ENCODE measurements at places on chromosomes 11 and 22.
A peak's percentile ranks its signal among the peaks of the same experiment; 100 is the strongest.

DNA sequence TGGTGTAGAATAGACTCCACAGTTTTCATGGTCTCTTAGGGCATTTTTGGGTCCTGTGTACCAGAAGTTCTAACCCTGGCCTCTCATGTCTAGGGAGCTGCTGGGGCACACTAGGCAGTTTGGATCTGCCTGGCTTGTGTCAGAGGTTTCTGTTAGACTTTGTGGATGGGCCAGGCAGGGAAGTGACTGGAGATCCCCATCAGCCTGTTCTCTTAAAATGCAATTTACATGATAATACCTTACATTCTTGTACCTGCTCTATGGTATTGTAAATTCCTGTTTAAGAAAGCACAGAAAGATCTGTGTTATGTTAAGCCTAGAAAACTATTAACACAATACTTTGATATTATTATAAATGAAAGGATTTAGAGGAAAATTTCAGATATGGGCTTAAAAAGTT is 104.0 kb downstream of the ARHGAP42 start:
- H3K4me1 ChIP-seq: peaks cover 5% of the 10 kb centered on the region
- H3K27ac ChIP-seq: peak overlapping the region; percentile 41
- peak overlapping the region; percentile 51 for H3K4me3 ChIP-seq
- H3K27me3 ChIP-seq: no peaks in the 10 kb centered on the region

- no peak overlapping the region for H3K27ac ChIP-seq
- H3K36me3 ChIP-seq: peaks cover 20% of the 10 kb centered on the region
- no peaks in the 10 kb centered on the region for H3K4me1 ChIP-seq
- no peak for DNase-seq
Observed at GRCh38 chr22:29797351-29797750, 30.2 kb downstream of the UQCR10 start.

- peaks cover 24% of the 10 kb centered on the region for H3K27me3 ChIP-seq
- H3K27ac ChIP-seq: no peak overlapping the region
- H3K4me3 ChIP-seq: no peak overlapping the region
Observed at GRCh38 chr22:42716221-42716620, 4.4 kb downstream of the A4GALT start.

GRCh38 chr11:2686360-2687222 is 13.2 kb downstream of the KCNQ1OT1 start:
- no peak overlapping the region for H3K27ac ChIP-seq
- no peaks in the 10 kb centered on the region for H3K36me3 ChIP-seq
- no peak for DNase-seq

- peaks cover 7% of the 10 kb centered on the region for H3K4me1 ChIP-seq
- no peaks in the 10 kb centered on the region for H3K36me3 ChIP-seq
- H3K4me3 ChIP-seq: no peak overlapping the region
- no peak for DNase-seq
- no peak overlapping the region for H3K27ac ChIP-seq
Observed at GRCh38 chr22:29867260-29867659, 15.7 kb upstream of the MTMR3 start.

DNA sequence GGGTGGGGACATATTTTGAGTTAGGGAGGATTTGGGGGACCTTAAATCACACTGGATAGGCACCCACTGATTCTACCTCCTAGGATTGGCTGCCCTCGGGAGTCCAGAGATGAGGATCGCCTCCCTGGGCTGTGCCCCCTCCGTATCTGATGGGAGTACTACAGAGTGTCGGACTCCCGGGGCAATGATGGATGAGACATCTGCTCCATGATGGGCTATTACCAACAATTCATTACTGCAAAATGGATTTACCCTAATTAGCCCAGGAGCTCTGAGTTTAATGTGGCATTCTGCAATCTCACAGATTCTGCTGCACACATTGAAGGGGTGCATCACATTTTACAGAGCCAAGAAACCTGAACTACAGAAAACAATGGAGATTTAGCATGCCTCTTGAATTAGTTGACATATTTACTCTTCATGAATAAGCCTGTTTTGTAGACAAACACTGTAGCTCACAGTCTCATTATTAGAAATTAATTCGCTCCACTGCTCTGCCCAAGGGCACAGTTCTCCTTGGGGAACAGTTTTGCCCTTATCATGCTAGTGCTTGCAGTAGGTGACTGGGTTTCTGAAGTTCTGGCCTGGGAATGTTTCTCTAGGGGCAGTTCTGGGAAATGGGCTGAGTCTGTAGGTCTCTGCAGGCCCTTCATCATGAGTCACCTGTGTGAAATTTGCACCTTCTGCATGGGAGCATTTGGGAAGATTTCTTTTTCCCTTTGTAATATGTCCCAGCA is 217.1 kb upstream of the PLET1 start:
- no peaks in the 10 kb centered on the region for H3K36me3 ChIP-seq
- H3K27me3 ChIP-seq: peaks cover 2% of the 10 kb centered on the region
- no peak for DNase-seq
- no peaks in the 10 kb centered on the region for H3K4me1 ChIP-seq

GRCh38 chr11:124762105-124762623 is at the start of gene ESAM:
Gene ESAM (minus strand): TSS chr11:124762290. CDS start chr11:124762154, 136 bp downstream.
- DNase-seq: peak; percentile 64
- peaks cover 2% of the 10 kb centered on the region for H3K36me3 ChIP-seq
- H3K27me3 ChIP-seq: peaks cover 57% of the 10 kb centered on the region

- no peak overlapping the region for H3K4me3 ChIP-seq
- peaks cover 4% of the 10 kb centered on the region for H3K4me1 ChIP-seq
- DNase-seq: no peak
- H3K27me3 ChIP-seq: no peaks in the 10 kb centered on the region
- H3K27ac ChIP-seq: no peak overlapping the region
- H3K36me3 ChIP-seq: peaks cover 3% of the 10 kb centered on the region
Observed at GRCh38 chr11:116931206-116931953, 94.0 kb upstream of the APOA1 start.

- H3K27ac ChIP-seq: no peak overlapping the region
- DNase-seq: no peak
- H3K36me3 ChIP-seq: peaks cover 3% of the 10 kb centered on the region
- H3K27me3 ChIP-seq: no peaks in the 10 kb centered on the region
- no peak overlapping the region for H3K4me3 ChIP-seq
Observed at GRCh38 chr11:119179983-119180382, 5.3 kb upstream of the NHERF4 start.

- no peaks in the 10 kb centered on the region for H3K36me3 ChIP-seq
- H3K4me1 ChIP-seq: peaks cover 3% of the 10 kb centered on the region
- H3K27ac ChIP-seq: no peak overlapping the region
Observed at GRCh38 chr11:45655012-45655283, 10.5 kb downstream of the CHST1 start.

GRCh38 chr22:42834177-42834949 is 22.7 kb downstream of the ARFGAP3 start:
- no peaks in the 10 kb centered on the region for H3K4me1 ChIP-seq
- DNase-seq: no peak
- no peaks in the 10 kb centered on the region for H3K36me3 ChIP-seq
- no peak overlapping the region for H3K27ac ChIP-seq
- no peak overlapping the region for H3K4me3 ChIP-seq

DNA sequence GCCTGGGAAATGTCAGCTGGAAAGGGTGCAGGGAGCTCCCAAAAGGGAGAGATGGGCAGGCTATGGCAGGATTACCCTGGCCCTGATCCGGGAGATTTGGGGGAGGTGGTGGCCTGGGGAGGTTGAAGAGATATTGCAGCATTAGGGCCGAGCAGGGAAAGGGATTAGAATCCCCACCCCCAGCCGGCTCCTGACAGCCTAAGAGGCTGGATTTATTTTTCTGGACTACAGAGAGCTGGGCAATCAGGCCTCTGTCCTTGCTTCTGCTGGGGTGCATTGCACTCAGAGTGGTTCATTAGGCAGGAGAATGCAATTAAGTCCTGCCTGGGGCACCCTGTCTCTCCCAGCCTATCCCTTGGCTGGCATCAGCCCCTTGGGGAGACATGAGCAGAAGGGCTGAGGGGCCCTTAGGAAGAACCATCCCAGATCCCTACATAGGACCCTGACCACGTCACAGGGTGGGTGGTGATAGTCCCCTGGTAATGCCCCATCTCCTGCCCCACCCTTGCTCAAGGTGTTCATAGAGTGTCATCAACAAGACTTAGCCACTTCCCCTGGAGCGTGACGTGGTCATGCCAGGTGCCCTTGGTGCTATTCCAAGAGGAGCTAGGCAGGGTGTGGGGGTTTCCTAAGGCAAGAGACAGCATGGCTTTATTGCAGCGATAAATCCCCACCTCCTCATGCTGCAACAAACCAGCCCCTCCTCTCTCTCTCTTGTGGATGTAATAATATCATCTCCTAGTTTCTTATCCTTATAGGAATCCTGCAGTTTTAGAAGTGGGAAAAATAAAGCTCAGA is 38.4 kb upstream of the KLHL35 start:
- H3K4me3 ChIP-seq: no peak overlapping the region
- peaks cover 8% of the 10 kb centered on the region for H3K4me1 ChIP-seq
- no peaks in the 10 kb centered on the region for H3K36me3 ChIP-seq

DNA sequence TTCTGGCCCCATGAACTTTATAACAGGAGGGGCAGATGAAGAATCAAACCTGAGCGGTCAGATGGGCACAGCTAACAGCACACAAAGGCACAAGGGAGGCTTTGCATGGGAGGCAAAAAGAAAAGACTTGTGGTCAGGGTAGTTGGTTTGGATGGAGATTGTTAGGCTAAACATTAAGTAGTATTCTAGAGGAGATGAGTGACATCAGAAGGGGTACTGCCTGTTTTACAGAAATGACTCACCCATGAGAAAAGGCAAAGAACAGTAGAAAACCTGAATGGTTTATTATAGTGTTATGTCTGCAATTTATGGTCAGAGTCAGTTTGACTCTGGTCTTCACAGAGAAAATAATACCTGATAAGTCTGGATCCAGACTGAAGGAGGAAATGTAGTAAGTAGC is 129.8 kb upstream of the KIRREL3 start:
- no peaks in the 10 kb centered on the region for H3K36me3 ChIP-seq
- H3K4me1 ChIP-seq: no peaks in the 10 kb centered on the region
- H3K4me3 ChIP-seq: no peak overlapping the region
- H3K27ac ChIP-seq: no peak overlapping the region
- no peak for DNase-seq
- H3K27me3 ChIP-seq: no peaks in the 10 kb centered on the region

DNA sequence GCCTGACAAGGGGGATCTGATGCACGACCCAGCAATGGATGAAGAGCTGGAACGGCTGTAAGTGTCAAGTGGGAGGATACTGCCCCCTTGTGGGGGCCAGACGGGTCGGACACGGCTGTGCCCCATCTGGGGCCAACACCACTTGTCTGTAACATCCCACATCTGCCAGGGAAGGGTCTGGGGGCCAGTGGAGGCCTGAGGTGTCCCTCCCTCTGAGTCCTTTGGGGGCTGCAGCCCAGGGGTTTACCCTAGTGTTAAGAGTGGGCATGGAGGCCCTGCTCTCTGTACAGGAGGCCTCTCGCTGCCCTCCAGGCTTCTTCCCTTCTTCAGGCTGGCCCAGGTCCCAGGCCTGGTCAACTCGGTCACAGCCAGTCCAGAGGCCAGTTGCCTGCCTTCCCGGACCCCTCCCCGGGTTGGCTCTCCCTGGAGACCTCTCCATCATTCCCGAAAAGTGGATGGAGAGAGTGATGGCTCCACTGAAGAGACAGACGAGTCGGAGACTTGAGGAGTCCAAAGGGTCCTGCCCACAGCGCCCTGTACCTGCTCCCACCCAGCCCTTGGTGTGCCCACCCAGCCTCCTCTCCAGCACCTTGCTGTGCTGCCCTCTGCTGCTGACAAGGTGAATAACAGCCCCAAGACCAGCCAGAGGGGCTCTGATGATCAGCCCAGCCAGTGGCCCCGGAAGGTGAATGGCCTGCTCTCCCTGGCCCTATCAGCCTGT is 15.4 kb downstream of the ARFGAP2 start:
- no peak overlapping the region for H3K27ac ChIP-seq
- H3K36me3 ChIP-seq: peaks cover 14% of the 10 kb centered on the region
- peak; percentile 90 for DNase-seq
- no peaks in the 10 kb centered on the region for H3K27me3 ChIP-seq

DNA sequence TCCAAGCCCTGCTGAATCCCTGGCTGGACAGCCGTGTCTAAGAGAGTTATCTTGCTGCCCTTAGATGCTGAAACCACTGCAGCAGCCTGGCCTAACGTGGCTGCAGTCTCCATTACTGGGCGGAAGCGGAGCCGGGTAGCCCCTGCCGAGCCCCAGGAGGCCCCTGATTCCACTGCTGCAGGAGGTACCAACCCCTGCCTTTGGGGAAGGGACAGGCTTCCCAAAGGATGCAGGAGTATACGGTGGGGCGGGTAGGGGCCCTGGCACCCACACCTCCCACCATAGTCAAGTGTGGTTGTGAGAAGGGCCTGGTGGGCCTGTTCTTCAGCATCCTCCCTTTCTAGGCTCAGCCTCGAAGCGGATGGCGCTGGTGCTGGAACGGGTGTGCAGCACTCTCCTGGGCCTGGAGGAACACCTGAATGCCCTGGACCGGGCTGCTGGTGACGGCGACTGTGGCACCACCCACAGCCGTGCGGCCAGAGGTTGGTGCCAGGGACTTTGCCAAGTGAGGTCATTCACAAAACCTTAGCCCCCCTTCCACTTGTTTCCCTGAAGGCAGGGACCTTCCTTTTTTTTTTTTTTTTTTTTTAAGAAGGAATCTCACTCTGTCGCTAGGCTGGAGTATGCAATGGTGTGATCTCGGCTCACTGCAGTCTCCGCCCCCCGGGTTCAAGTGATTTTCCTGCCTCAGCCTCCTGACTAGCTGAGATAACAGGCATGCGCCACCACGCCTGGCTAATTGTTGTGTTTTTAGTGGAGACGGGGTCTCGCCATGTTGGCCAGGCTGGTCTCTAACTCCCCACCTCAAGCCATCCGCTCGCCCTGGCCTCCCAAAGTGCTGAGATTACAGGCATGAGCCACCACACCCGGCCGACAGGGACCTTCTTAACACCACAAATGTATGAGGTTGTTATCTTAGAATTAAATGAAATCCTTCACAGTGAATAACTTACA is 11.0 kb downstream of the TKFC start:
- no peaks in the 10 kb centered on the region for H3K27me3 ChIP-seq
- 0 out of 2 replicates have a peak, but pooled peaks cover 2% of the 10 kb centered on the region for H3K36me3 ChIP-seq
- H3K27ac ChIP-seq: no peak overlapping the region
- no peaks in the 10 kb centered on the region for H3K4me1 ChIP-seq

DNA sequence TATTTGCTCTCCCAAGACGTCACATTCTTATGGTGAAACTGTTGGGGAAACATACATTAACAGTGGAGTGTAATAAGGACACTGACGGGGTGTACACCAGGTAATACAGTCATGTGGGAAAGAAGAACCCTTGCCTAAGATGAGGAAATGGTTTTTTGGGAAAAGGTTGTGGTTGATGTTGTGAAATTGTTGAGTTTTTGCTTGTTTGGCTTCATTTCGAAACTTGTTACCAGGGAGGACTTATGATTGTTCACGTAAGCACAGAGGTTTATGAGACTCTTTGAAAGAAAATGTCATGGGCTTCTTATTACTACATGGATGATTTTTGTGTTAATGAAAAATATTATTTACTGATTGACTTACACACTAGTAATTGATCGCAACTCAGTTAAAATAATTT is 16.8 kb downstream of the ANO3 start:
- no peak overlapping the region for H3K27ac ChIP-seq
- DNase-seq: no peak
- no peaks in the 10 kb centered on the region for H3K4me1 ChIP-seq
- no peaks in the 10 kb centered on the region for H3K27me3 ChIP-seq
- no peak overlapping the region for H3K4me3 ChIP-seq
- no peaks in the 10 kb centered on the region for H3K36me3 ChIP-seq

GRCh38 chr11:42271306-42271705 is 811.9 kb upstream of the LRRC4C start:
- no peaks in the 10 kb centered on the region for H3K36me3 ChIP-seq
- H3K27ac ChIP-seq: no peak overlapping the region
- H3K27me3 ChIP-seq: no peaks in the 10 kb centered on the region
- no peaks in the 10 kb centered on the region for H3K4me1 ChIP-seq

Measured in H1 (cell line).